ENCODE measurements at places on chromosomes 7 and 10.

DNA sequence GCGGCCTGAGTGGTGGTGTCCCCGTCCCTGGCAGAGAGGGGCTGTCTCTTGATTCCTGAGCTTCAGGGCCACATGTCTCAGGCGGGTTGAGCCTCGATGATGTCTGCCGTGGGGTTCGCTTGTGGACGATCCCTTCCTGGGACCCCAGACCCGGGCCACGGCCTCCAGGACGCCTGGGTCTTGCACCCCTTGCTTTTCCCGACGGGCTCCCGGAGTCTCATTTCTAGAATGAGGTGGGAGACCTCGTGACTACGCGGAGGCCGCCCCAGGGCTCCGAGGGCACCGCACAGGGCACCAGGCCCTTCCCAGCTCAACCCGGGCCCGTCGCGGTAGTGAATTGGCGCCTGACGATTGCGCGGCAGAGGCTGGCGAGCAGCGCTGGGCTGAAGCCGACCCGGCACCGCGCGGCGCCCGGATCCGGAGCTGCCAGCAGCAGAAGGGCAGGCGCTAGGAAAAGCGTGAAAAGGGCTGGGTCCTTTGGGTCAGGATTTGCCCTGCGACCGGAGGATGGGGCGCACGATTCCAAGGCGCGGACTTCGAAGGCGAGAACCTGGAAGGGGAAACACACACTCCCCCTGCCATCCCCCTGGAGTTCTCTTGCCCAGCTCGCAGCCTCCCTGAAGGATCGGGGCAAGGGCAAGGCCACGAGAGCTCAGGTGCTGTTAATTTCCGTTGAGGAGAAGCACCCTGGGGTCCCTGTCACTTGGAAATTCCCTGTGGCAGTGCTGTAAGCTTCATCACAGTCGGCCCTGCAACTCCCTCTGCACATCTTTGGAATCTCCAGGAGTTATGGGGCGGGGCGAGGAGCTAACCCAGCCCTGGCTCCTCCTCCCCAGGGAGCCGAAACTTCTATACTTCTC is 15.5 kb downstream of the TLX1 start:
- no peak for DNase-seq

- DNase-seq = no peak
Observed at GRCh38 chr7:69878015-69878414, 279.7 kb downstream of the AUTS2 start.

- peak; percentile 68 for DNase-seq
Observed at GRCh38 chr7:111835066-111835465, 272.8 kb upstream of the IMMP2L start.

GRCh38 chr10:6926971-6927370 is 346.9 kb upstream of the PRKCQ start:
- no peak for DNase-seq

DNA sequence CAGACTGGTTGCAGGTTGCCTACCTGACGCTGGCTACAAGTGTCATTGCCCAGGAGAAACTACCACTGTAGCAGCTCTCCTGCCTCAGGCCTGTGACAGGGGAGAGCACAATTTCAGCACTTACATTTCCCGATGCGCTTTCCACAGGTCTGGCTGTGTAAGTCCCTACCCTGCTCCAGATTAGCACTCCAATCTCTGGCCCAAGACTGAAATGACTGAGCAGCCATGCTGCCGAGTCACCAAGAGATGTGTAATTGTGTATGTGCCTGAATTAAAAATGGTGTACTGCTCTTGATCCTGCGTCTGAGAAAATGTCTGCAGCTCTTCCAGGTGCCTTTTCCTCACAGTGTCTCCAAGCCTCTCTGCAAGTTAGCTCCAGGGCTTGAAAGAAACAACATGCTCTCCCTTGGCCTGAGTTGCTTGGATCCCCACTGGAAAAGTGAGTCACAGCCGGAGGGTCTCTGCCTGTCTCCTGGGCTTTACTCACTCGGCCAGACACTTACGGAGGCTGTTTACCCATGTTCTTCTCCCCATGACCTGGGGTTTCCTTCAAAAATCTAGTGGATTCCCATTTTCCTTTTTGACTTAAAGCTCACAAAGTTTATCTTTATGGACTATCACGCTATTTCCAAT is 1001.7 kb upstream of the KCND2 start:
- DNase-seq = no peak

DNA sequence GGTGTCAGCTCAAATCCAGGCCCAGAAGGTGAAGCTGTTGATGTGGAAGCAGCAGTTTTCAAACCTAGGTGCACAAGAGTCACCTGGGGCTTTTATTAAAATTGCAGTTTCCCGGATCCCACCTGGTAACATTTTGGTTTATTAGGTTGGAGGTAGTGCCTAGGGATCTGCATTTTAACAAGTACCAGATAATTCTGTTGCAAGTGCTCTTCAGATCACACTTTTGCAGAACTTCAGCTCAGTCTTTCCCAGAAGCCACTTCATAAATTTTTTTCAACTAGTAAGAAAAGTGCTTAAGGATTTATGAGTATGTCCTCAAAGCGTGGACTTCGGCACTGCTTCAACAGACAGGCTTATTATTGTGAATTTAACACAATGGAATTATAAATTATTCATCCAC is 213.8 kb downstream of the ADRA2A start:
- DNase-seq = no peak

- DNase-seq = no peak
Observed at GRCh38 chr7:30162622-30163124, 27.9 kb downstream of the MTURN start.

GRCh38 chr7:91089382-91089963 is 174.8 kb upstream of the FZD1 start:
- DNase-seq = peak; percentile 52

GRCh38 chr10:117365612-117366011 is 9.6 kb downstream of the PDZD8 start:
- DNase-seq = no peak
